ENCODE measurements at places on chromosomes 7 and 10.
A peak's percentile ranks its signal among the peaks of the same experiment; 100 is the strongest.

GRCh38 chr7:27185013-27185853 lies at the start of gene HOXA11:
Gene HOXA11 (minus strand): TSS chr7:27185232. CDS start chr7:27185144, 88 bp downstream.
- DNase-seq: no peak

GRCh38 chr10:97916586-97916985 lies 66.9 kb downstream of the GOLGA7B start:
- peak; percentile 51 for DNase-seq

GRCh38 chr10:3102720-3103427 lies 35.5 kb downstream of the PFKP start:
- DNase-seq: no peak

DNA sequence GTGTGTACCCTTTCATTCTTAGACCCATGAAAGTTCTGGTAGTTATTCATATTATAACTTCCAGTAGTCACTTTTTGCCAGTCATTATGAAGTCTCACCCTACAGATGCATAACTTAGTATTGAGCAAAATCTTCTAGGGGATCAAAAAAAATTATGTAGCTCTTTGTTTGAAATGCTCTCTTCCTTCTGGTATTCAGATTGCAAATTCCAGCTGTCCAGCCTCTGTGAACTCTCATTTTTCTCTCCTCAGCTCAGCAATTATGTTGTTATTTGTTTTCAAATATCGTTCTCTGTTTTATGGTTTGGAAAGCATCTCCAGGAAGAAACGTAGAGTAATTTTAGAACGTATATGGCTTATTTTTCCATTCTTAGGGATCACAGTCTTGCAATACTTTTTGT lies 442.5 kb downstream of the SEMA3D start:
- DNase-seq: no peak

- no peak for DNase-seq
These were observed 724.0 kb downstream of the GRID1 start for GRCh38 chr10:85642421-85643170.

DNA sequence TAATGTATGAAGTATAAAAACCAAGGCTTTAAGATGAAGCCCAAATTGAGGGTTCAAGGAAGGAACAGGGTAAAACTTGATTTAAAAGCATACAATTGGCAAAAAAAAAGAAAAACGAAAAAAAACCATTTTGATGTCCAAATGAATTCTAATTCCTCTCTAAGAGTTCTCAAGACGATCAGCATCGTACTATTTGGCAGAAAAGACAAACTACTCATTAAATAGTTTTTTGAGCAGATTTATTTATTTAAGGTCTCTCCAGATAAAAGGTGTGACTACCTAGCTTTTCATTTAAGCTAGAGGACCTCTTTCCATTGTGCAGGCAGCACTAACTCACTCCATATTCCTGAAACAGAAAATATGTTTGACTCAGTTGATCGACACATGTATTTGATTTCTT lies 245.0 kb downstream of the KIAA1217 start:
- no peak for DNase-seq

DNA sequence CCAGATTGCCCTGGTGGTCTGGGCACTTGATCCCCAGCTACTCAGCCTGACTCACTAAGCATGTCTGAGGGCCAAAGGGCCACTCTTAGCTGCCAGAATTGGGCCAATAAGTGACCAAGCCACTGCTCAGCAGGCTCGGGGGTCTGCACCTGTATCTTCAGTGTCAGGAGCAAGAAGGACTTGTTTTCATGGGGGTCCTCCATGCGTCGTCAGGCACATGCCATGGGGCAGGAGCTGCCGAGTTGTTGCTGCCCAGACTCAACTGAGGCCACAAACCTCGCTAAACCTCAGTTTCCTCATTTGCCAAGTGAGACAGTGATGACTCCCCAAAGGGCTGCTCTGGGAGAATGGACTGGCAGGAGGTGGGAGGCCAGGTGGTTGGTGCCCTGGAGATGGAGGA lies 158.6 kb upstream of the GDF10 start:
- no peak for DNase-seq

DNA sequence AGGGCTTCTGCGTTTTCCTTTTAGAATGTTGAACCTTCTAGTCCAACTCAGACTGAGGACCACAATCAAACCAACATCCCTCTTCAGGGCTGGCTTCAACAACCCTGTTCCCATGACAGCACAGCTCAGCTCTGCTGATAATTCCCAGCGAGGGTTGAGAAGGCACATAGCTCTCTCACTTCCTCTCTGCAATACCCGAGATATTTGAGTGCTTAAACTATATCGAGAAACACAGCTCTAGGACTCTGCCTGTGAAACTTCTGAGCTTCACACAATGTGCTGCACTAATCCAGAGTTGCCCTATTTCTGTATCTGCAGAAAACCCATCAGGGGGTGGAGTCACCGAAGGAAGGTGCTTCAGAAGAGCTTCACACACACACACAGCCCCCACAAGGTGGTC lies 1.6 kb upstream of the ADARB2 start:
- DNase-seq: no peak

Measured in suppressor macrophage treated with lipopolysaccharide for 1 hour (primary cell).